ENCODE measurements at places on chromosomes 12 and 14.

GRCh38 chr14:81062816-81063215 is 107.4 kb downstream of the TSHR start:
- peak; percentile 48 for DNase-seq

DNA sequence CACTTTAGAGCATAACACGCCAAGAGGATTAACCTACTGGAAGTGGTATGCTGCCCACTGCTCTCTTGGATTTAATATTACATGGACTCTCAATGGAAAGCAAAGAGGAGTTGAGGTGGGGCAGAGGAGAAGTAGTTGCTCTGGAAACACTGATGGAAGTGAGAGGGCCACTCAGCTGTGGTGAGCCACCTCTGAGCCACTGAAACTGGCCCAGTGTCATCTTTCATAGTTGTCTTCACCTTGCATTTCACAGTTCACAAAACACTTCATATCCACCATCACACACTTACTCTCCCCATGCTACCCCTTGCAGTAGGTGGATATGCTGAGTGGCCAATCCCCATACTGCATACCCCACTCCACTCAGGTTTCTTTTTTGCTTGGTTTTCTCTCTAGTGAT is 12.2 kb upstream of the PCED1B start:
- no peak for DNase-seq

GRCh38 chr12:54053003-54053750 is 458 bp upstream of the HOXC4 start:
- no peak for DNase-seq

GRCh38 chr14:31300296-31300695 is 92.7 kb upstream of the HECTD1 start:
- no peak for DNase-seq

- no peak for DNase-seq
Measured at GRCh38 chr12:65546528-65546927, 268.0 kb downstream of the MSRB3 start.

DNA sequence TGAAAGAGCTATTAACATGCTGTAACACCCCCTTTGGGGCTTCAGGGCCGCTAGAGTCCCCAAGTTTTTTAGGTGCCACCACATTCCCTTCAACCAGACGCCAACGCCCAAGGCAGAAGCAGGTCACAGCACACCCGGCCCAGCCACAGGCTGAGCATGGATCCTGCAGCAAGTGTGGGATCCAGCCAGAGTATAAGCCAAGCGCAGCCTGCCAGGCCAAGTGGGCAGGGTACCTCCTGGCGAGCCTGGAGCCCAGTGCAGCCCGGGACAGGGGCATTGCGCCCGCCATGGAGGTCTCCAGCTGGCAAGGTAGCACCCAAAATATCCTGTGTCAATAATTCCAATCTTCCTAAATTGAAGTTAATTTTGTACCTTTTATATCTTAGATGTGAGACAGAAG is 55.5 kb downstream of the EML5 start:
- DNase-seq: no peak

DNA sequence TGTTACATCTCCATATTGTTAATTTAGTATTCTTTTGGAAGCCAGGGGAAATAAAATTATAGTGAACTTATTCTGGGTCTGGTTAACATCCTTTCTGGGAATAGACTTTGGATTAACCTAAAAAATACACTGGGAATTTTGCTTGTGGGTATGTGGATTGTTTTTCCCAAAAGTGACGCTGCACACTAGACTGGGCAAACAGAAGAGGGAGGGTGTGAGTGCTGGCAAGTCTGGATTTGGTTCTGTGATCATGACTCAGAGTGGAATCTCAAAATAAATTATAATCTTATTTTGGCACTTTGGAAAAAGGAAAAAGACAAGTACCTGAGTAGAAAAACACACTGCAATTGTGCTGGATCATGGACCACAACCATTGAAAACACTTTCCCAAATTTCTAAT is 15.2 kb upstream of the LUM start:
- DNase-seq: no peak

DNA sequence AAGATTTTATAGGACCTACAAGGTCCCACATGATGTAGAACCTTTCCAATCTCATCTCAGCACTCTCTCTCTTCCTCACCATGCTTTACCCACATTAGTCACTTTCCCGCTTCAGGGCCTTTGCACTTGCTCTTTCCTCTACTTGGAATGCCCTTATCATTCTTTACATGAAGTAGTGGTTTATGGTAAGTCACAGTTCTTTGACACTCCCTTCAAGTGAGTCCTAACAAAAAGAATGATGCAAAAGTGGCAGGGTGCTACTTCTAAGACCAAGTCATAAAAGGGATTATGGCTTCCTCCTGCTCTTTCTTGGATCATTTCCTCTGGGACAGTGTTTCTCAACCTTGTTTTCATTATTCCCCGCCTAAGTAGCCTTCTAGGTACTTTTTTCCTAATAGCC is 13.1 kb downstream of the TMBIM4 start:
- no peak for DNase-seq

DNA sequence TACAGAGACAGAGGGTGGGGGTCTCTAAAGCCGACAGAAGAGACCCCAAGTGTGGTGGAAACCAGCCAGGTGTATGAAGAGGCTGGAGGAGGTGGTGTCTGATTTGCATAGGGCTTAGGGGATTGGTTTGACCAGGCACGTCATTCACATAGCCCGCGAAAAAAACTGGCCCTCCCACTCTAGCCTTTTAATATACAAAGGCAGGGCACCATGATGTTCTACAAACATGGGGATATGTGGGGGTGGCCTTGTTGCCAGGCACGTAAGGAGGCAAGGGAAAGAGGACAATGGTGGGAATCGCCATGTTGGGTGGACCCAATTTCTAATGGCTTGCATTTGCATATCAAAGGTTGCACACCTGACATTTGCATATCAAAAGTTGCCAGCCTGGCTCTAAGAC is 13.2 kb downstream of the LALBA start:
- DNase-seq: no peak

GRCh38 chr14:92513966-92514843 is 624 bp downstream of the RIN3 start:
- no peak for DNase-seq

- no peak for DNase-seq
Measured at GRCh38 chr12:64810831-64811230, 13.6 kb upstream of the TBC1D30 start.

GRCh38 chr12:96886998-96887677 is 19.9 kb upstream of the NEDD1 start:
- DNase-seq: no peak

DNA sequence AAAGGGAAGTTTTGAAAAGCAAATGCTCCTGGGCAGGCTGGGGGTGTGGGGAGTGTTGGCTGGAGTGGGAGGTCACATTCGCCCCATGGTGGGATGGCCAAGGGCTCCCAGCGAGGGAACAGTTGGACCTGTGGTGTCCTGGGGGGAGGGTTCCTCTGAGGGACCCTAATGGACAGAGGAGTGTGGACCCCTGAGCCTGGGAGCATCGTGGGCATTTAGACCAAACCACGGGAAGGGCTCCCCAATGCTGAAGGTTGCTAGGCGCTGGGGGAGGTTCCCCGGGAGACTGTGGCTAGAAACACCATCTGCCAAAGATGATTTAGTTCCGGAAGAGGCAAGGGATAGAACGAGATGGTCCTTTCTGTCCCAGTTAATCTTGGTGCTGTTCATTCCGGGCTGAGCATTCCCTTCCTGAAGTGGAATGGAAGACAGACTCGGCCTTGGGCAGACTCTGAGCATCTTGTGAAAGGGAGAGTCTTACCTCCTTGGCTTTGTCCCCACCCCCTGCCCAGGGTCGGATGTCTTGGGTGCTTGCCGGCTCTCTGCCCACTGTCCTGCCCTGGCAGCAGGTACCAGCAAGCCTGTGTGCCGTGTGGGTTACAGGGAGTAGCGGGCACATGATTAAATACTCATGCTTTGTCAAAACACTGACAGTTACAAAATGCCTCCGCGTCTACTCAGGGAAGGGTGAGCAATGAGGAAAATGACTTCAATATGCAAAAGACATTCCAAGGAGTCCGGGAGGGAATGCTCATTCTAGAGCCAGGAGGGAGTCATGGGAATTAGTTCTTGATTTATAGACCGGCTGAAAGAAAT is 215.9 kb downstream of the CACNA1C start:
- no peak for DNase-seq

DNA sequence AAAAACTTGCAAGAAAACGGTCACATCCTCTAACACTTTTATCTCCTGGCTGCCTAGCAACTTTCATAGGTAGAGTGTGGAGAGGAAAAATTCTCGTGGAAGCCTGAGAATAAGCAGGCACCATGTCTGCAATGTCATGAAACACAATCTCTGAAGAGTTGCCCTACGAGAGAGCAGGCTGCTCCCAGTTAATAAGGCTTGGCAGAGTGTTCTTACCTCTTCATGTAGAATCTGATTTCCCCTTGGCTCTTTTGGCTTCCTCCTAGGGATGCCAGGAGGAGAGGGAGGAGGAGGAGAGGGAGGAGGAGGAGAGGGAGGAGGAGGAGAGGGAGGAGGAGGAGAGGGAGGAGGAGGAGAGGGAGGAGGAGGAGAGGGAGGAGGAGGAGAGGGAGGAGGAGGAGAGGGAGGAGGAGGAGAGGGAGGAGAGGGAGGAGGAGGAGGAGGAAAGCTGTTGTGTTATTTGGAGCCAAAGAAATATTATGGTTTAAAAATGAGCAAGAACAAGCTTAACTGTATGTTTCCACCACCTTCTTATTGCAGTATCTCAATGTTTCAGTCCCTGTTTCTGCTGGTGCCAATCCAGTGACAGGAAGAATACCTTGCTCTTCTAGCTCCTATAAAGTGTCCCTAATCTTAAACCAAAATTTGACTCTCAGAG is 52.9 kb downstream of the EGLN3 start:
- no peak for DNase-seq

GRCh38 chr12:15118955-15119354 is 102.3 kb downstream of the RERG start:
- no peak for DNase-seq

- DNase-seq: peak; percentile 45
Measured at GRCh38 chr12:108853981-108854446, 3.4 kb downstream of the SSH1 start.

DNA sequence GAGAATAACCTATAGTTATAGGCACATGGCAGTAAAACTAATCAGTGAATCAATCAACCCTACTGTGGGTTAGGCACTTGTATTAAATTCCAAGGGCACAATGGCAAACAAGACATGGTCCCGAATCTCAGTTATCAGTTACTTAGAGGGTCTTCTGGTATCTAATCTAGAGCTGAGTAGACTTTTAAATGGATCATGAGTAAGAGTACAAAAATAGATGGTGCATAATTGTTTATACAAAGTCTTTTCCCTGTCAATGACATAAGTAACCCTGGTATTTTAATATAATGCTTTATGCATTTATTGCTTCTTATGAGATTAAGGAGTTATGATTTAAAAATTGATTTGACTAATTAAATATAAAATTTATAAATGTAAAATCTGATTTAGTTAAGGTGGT is 23.0 kb upstream of the KCNJ8 start:
- DNase-seq: no peak

- no peak for DNase-seq
Measured at GRCh38 chr12:56338308-56339157, at the start of gene IL23A. Gene IL23A, plus strand, starts transcription at chr12:56338884. Its CDS starts 161 bp downstream, at chr12:56339045.

DNA sequence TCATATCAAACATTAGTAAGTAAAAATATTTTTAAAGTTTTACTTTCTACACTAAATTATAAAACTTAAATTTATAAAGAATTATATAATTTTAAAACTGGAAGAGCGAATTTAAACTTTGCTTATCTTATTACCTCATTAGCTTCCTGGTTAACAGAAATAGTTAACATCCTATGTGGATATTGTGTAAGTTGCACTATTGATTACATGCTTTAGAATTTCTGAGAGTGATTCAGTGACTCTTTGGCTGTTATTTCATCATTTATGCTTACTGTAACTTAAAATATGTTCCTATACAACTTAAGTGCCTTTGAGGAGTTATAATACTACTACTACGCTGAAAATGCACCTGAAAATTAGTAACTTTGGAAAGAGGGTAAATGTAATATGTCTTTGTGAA is 101.4 kb downstream of the FOXA1 start:
- DNase-seq: no peak

GRCh38 chr14:46480817-46481216 is 170.8 kb downstream of the RPL10L start:
- no peak for DNase-seq

GRCh38 chr12:112711026-112711425 is 80.5 kb upstream of the RPH3A start:
- DNase-seq: no peak

DNA sequence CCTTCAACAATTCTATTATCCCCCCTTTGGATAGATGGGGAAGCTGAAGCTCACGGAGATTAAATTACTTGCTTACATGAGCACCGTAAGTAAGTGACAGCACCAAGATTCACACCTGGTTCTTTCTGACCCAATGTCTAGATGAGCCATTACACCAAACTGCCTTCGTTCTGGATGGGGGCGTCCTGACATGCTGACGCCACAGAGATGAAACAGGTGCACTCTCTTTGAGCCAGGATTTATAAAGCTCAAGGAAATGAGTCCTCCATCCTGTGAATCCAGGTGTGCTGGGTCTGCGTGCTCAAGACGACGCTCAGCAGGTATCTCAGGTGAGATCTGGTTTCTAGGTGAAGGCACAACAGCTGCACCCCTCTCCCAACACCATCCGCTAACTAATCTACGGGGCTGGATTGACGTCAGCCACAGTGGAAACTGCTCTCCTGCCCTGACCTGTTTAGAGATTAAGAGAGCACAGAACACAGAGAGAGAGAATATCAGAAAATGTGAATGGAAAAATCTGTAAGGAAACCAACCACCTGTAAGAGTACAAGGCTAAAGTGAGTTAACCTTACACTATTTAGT is 61.6 kb downstream of the KSR2 start:
- DNase-seq: no peak

All from KBM-7 (cell line).